HS-27A (cell line): ENCODE measurements at places on chromosomes 5 and 9.

- DNase-seq = no peak
Observed at GRCh38 chr5:104598285-104598684, 1035.7 kb upstream of the NUDT12 start.

GRCh38 chr5:123112196-123112595, 23.2 kb downstream of the PRDM6 start:
- no peak for DNase-seq

DNA sequence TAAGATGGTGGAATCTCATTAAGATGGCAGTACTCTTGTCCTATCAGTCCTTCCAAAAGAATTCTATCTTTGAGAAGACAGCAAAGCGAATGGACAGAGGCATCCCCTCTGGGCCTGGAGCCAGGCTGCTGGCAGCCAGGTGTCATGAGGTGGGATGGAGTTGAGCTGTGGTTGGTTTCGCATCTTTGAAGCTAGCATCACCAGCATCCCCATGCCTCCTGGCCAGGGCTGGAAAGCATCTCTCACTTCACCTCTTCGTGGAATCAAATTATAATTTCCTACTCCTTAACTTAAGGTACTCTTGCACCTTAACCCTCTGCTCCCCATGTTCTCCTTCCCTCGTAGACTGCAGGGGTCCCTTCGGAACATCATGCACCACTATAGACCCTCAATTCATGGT, 248.3 kb downstream of the GADD45G start:
- no peak for DNase-seq

DNA sequence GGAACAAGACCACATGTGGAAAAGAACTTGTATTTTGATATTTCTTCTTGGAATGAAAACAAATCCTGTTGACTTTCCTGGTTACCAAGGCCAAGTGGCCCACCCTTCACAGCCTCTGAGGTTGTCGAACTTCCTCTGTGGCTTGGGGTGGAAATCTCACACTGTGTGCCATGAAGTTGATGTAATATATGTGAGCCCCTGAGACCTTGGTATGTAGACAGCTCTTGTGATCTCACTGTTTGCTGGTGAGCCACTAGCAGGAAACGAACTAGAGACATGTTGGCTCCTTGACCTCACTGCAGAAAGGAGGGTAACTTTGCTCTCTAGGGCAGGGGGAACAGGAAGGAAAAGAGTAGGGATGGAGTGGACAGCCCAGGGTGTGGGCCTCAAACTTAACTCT, 159.4 kb downstream of the ARHGAP26 start:
- DNase-seq = no peak

DNA sequence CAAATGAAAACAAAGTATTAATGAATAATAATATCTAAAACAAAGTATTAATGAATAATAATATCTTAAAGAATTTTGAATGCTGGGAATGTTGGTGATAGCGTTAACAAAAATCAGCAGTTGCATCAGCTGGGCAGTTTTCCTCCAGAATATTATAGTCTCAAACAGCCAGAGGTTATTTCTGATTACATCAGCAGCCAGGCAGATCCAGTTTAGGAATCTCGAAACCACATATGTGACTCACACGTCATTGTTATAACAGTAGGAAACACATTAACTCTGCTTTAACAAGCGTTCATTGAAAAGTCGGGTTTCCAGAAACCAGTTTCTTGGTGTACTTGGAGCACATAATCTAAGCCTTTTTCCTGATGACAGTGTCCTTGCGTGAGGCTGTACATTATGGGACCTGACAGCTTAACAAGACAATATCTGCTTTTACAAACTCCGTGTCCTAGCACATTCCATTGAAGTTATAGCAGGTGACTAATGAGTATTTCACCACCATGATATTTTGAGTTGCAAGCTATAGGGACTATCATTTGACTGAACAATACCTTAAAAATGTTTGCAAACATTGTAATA, 559.5 kb upstream of the KLF4 start:
- peak; percentile 89 for DNase-seq

DNA sequence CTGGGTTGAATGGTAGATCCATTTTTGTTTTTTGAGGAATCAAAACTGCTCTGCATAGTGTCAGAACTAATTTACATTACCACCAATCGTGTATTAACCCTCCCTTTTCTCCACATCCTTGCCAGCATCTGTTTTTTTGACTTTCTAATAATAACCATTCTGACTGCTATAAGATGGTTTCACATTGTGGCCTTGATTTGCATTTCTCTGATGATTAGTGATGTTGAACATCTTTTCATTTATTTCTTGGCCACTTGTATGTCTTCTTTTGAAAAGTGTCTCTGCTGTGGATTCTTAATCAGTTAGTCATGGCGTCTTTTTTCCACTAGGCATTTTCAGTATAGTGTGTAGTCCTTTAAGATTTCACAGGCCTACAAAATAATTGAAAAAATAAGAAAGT, 2144.3 kb upstream of the C9orf72 start:
- DNase-seq = no peak

- DNase-seq = no peak
Observed at GRCh38 chr9:36078051-36078450, 41.3 kb downstream of the RECK start.

GRCh38 chr5:87541676-87542075, 128.9 kb upstream of the CCNH start:
- no peak for DNase-seq

GRCh38 chr9:83012168-83012921, 50.6 kb downstream of the RASEF start:
- DNase-seq = no peak

- no peak for DNase-seq
Observed at GRCh38 chr9:132631280-132631679, 38.5 kb downstream of the DDX31 start.

DNA sequence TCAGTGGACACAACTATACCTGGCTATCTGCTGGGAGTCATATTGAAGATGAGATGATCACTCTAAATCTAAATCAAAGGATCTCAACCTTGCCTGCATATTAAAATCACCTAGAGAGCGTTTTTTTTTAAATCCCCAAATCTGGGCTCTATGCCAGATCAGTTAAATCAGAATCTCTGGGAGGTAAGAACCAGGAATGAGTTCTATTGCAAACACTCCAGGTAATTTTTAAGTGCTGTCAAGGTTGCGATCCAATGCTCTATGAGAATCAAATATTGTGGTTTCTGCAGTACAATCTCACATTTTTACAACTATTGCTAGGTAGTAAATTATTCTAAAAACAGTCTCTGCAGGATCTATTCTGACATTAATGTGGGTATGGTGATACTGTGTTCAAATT, 202.3 kb upstream of the OR13F1 start:
- no peak for DNase-seq

GRCh38 chr9:27924502-27924901, 351.2 kb upstream of the C9orf72 start:
- no peak for DNase-seq
